ENCODE measurements at places on chromosomes 11 and 22.

DNA sequence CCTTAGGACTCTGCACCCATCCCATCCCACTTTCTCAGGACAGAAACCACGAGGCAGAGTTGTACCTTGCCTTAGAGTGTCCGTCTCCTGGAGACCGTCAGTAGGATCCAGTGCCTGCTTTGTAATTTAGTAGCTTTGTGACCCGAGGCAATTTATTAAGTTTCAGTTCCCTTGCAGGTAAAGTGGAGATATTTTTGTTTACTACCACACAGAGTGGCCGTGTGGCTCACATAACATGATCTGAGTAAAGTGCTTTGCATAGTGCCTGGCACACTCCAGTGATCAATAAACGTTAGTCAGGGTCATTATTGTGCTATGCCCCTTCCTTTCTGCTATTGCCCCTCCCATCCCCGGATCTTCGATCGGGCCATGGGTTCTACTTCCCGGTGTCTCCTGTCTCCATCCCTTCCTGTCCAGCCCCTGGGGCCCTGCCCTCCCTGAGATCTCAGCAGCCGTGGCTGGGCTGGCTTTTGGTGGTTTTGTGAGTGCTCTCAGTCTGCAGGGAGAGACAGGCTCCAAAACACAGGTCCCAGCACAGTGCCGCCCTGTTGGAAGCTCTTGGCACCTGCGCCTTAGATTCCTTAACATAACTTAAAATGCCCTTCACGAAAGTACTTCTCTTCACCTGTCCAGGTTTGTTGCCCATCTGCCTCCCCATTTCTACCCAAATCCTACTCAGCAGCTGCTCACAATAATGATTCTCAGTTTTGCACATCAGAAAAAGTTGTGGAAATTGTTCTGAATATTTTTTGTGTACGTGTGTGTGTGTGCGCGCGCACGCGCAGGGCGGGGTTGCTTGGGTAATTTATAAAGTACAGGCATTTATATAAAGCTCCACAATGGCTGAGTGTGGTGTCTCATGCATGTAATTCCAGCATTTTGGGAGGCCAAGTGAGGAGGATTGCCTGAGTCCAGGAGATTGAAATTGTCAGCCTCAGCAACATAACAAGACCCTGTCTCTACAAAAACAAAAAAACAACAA, 753.7 kb downstream of the NTM start:
- no peak for DNase-seq

GRCh38 chr22:27617214-27617881, 184.2 kb downstream of the MN1 start:
- no peak for DNase-seq

DNA sequence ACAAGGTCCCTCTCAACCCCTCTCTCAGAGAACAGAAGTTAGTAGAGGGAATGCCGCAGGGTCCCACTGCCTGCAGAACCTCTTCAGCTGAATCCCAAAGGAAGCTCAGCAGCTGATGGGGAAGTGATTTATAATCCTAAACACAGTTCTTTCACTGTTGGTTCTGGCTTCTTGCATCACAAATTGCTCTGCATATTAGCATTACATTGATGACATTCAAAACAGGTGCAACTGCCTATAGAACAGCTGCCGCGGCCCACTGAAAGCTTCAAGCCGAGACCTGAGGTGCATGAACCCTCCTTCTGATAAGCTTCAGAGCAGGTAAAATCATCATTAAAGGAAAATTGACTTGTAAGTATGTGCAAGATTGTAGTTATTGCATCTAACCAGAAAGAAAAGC, 75.2 kb upstream of the KIRREL3 start:
- no peak for DNase-seq

- no peak for DNase-seq
Observed at GRCh38 chr11:9568161-9568853, 5.2 kb upstream of the WEE1 start.

DNA sequence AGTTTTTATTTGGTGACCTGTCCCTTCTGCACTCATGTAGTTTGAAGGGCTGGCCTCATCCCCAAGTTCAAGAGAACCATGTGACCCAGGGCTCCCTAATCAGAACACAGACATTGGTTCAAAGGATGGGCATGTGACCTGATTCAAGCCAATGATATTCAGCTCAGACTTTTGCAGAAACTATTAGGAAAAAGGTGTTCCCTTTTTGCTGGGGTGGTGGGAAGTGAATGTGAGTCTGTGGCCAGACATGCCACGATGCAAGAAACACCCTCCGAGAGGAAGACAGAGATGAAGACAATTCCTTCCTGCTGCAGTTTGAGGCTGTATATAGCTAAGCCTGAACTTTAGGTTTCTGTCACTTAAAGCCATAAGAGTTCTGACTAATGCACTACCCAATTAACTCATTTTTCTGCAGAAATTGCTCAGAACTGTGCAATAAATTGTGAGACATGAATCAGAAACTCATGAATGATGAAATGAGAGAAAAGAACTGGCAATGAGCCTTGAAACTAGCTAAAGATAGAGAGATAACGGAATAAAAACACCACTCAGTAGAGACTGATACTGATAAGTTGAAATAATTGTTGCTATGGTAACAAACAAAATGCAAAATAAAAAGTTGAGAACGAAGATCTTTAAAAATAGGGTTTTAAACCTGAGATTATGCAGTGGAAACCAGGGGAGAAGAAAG, 9.2 kb upstream of the MAPK1 start:
- DNase-seq = peak; percentile 62

DNA sequence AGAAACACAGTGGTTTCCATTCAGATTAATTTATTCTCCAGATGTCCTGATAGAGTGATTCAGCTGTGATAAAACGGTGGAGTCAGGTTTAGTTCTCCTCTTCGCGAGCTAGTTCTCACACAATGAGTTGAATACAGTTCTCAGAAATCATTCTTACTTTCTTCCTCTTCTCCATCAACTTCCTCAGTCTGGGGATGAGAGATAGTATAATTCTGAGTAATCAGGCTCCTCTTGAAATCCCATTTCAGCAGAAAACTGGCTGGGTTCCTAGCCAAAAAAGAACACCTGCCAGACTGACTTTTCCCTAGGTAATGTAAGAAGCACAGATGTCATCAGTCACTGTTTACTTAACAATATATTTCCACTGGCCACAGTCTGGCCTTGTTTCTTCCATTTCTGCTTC, 76.7 kb downstream of the SVIP start:
- DNase-seq = no peak

DNA sequence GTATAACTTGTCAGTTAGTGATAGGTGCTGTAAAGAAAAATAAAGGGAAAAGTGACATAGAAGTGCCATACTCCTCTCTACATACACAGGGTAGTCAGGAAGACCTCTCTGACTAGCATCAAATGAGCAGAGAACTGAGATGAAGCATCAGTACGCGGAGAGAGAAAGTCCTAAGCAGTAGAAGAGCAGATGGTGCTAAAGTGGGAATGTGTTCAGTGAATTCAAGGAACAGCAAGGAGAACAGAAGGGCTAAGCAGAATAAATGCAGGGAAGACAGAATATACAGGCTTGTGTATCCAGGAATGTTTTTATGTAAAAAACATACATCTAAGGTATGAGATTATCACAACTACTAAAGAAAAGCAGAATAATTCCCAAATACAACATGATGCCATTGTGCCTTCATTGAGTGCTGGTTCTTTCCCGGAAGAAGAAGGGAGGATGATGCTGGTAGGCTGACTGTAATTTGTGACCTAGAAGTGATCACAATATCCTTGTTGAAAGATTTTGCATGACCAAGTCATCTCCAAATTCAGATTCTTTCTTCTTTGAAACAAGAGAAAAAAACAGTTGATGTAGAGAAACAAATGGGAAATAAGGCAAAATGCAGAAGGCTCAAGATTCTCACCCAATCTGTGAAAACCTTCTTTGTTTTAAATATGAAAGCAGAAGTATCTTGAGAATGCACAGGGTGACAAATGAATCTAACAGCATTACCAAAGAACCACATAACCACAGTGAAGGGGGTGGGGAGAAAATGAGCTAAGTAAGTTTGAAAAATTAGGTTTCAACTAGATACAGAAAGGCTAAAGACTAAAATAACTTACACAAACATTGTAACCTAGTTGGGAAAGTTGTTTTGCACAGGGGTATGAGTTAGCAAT, 20.5 kb downstream of the MRE11 start:
- no peak for DNase-seq

DNA sequence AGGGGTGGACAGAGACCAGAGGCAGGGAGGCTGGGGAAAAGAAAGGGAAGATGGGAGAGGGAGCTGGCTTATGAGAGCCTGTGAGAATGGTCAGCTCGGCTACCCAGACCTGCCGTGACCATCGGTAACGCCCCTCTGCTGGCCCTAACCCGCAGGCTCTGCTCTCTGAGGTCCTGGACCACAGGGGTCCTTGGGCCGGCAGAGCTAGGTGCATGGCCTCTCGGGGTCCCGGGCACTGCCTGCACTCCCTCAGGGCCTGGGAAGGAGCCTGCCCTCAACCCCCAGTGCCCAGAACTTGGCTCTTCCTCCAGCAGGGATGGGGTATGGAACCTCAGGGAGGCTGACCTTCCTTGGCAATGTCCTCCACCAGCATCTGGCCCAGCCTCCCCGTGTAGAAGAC, 13.2 kb downstream of the GGT5 start:
- no peak for DNase-seq

GRCh38 chr11:43987384-43988039, 45.1 kb downstream of the C11orf96 start:
- no peak for DNase-seq

DNA sequence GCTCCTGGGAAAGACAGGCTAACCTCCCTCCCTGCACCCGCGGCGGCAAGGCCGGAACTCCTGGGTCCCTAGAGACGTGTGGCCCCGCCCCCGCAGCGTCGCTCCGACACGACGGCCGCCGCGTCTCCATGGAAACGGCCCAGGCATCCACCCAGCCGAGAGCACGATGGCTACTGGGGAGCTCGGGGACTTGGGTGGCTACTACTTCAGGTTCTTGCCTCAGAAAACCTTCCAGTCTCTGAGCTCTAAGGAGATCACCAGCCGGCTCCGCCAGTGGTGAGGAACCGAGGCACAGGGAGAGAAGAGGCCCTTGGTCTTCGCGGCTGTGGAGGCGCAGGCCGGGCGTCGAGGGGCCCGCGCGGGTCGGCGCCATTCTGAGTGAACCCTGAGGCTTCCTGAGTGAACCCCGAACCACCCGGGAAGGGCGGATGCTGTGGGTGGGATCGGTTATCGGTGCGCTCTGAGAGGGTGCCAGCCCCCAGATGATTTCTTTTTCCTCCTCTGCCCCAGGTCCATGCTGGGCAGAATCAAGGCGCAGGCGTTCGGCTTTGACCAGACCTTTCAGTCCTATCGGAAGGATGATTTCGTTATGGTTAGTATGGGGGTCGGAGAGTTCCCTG, at the start of gene CFAP300:
Gene CFAP300 (plus strand): TSS at position 133 of the 620 bp plus-strand sequence. CDS start 34 bp downstream, at position 167.
- DNase-seq = peak; percentile 81

DNA sequence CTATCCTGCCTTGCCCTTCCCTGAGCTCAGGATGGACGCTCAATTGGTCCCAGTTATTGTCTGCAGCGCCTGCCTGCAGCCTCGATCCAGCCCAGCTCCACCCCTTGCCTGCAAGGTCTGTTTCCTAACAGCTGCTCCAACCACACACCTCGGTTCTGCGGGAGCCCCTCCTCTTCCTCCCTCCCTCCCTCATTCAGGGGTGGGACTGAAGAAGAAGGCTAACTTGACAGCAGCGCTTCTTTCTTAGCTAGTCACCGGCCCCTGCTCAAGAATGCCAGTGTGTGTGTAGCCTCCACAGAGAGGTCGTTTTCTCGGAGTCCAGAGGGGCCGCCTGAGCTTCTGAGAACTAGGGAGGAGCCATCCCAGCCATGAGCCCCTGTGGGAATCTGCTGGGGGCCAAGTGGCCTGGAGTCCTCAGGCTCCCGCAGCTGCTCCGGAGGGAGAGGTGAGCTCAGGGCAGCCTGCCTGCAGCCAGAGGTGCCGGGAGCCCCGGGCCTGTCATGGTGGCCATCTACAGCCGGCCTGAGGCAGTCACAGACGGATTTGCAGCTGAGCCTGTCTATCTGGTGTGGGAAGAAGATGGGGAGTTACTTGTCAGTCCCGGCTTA, 36.1 kb downstream of the LIMK2 start:
- DNase-seq = peak; percentile 74

GRCh38 chr11:128685402-128686020, 8.4 kb upstream of the FLI1 start:
- DNase-seq = no peak

GRCh38 chr11:47329431-47329986, 23.0 kb downstream of the MYBPC3 start:
- no peak for DNase-seq

DNA sequence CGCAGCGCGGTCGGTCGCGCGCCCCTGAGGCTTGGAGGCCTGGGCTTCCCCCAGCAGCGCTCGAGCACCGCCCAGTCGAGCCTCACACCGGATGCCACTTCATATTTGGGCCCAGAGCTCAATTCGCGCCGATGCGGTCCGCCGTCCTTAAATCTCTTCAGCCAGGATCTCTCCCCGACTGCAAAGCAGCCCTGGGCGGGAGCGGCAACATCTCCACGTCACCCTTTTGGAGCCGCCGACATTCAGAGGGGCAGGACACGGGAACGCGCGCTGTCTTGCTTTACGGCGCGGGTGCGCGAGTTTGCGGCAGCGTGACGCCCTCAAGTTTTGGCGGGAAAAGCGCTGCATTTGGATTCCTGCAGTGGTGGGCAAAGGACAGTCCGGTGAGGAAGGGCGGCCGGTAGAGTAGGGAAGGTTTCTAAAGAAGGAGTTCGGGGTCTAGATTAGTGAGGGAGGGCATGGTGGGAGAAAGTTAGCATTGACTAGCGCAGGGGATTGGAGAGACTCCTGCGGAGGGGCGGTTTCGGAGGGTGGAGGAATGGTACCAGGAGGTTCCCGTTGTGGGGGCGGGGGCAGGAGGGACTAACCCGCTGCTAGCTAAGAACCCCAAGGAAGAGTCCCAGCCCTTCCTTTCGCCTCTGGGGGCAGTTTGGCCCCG, 796 bp downstream of the CHEK1 start:
- DNase-seq = peak; percentile 92

- no peak for DNase-seq
Observed at GRCh38 chr11:16347928-16348685, 8.2 kb downstream of the SOX6 start.

GRCh38 chr22:42848941-42849550, 8.0 kb downstream of the ARFGAP3 start:
- DNase-seq = no peak

DNA sequence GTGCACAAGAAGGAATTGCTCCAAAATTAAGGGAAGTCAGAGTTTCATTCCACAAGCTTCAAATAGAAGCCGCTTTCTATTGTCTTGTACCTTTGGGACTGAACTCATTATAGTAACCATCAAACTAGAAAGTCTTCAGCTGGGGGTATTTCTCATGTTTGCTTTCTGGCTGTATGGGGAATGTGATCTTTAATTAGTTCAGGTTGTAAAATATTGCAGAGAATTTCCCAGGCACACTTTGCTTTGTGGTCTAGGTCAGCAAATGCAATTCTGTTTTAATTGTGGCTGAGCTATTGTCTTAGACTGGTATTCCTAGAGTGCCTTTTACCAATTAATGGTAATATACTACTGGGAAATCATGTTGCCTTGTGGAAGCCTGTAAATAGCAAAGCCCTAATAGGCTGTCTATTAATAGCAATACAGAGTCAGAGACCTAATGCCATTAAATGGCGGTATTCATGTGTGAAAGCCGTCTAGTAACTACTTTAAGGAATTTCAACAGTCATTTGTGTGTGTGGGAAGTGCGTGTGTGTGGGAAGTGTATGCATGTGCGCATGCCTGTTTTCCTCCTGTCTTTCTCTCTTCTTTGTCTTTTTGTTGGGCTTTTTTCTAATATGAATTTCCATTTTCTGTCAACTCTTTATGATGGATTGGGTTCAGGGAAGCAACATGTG, 276.6 kb downstream of the FAT3 start:
- DNase-seq = no peak

- DNase-seq = peak; percentile 57
Observed at GRCh38 chr11:73141031-73141308, 1.1 kb downstream of the FCHSD2 start.

All from stimulated activated CD4-positive, alpha-beta T cell treated with anti-CD3 and anti-CD28 coated beads, Interleukin-15, amount 100 ng/mL, for 24 hours (primary cell).